Smooth muscle cell of bladder (primary cell): ENCODE measurements at places on chromosomes 13 and 19. TPM values are rescaled to one million over a fixed set of nuclear protein-coding genes. Genes with fewer than 3 reads are reported as not detected.

KLHL1 gene
- not detected in 2 replicates for total RNA-seq

APOC4 gene
- total RNA-seq: not detected in 2 replicates

ZNF135 gene
- 4.2 and 5.0 TPM in 2 replicates for total RNA-seq

PEG3 gene
- 0.55 and 0.85 TPM in 2 replicates for total RNA-seq

DLL3 gene
- total RNA-seq: under 0.01 and 0.09 TPM in 2 replicates

LILRB3 gene
- not detected in 2 replicates for total RNA-seq

ATP8B3 gene
- 0.55 and 0.85 TPM in 2 replicates for total RNA-seq

MBD3 gene
- 63.1 and 83.3 TPM in 2 replicates for total RNA-seq

SYDE1 gene
- total RNA-seq: 12.2 and 19.0 TPM in 2 replicates

APOC1 gene
- total RNA-seq: 1.8 and 3.6 TPM in 2 replicates

NCCRP1 gene
- total RNA-seq: not detected in 2 replicates

MIR17HG gene
- total RNA-seq: 3.8 and 4.2 TPM in 2 replicates

DACH1 gene
- total RNA-seq: 0.28 TPM in 1 of 2 replicates, not detected in the other

KLK12 gene
- not detected in 2 replicates for total RNA-seq

LRFN3 gene
- 1.00 and 2.4 TPM in 2 replicates for total RNA-seq

THSD1 gene
- total RNA-seq: 5.0 and 5.3 TPM in 2 replicates

ZIC2 gene
- total RNA-seq: not detected in 2 replicates
